Right lobe of liver (tissue), 6 donors: ENCODE measurements at places on chromosomes 1 and 21.

- no peak for DNase-seq
These were observed 35.5 kb downstream of the SDCCAG8 start for GRCh38 chr1:243291292-243291691.

GRCh38 chr1:163614361-163614760 lies 292.6 kb downstream of the NUF2 start:
- DNase-seq, result no peak

DNA sequence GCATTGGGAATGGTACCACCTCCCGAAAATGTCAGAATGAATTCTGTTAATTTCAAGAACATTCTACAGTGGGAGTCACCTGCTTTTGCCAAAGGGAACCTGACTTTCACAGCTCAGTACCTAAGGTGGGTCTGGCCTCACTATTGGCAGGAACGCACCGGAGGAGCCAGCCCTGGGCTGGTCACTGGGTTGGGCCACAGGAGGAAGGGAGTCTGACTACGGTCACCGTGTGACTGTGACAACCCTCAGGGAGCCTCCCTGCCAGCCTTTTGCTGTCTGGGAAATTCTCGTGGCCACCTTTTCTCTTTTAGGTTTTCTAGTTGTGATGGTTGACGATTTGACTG lies 2.2 kb downstream of the IL10RB start:
- DNase-seq, result no peak

DNA sequence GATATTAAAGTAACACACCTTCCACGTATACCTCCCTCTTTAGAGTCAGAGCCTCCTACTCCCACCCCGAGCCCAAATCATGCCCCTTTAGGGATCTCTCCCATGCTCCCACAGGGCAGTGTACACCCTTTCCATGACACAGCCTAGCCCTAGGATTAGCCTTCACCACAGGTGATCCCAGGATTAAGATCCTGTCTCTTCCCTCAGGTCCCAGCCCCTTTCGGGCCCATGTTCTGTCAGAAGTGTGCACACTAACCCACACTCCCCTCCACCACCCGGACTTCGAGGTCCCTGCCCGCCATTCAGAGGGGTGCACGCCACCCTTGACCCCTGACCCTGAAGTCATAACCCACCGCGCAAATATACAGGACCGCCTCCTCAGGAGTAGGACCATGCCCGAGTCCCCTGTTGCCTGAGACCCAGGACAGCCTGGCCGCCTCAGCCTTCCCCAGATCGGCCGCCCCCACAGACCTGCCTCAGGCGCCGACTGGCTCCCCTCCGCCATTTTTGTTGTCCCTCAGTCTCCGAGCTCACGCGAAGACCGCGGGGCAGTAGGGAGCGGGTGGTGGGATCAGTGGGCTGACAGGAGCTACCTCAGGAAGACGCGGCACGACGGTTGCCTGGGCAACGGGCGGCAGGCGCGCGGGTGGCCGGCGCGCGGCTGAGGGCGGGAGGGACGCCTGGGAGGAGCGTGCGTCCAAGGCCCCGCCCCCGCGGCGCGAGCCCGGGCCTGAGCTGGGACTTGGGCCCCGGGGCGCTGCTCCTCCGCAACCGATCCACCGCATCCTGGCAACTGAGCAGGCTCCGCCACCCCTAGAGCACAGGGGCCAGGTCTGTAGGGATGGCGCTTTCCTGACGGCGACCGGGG lies at the start of gene AGBL4:
Gene AGBL4, minus strand, starts transcription at position 663 of the 868 bp plus-strand sequence.
- peak; percentile 67 for DNase-seq

GRCh38 chr1:100348549-100349144 lies 3.7 kb upstream of the CDC14A start:
- no peak for DNase-seq

DNA sequence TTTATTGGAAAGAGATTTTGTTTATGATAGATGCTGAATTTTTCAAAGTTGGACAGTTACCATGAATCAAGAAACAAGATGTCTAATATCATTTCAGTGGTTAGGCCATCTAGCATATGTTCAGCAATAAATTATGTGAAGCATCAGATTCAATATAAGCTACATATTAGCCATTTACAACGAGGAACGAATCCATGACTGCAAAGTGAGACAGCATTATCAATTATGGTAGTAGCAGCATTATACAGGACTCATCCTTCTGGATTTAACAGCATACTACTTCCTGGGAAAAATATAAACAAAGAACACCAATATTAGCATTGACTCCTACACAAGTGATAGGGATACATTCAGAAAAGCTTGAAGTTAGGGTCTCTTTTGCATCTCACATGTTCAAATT lies 59.1 kb downstream of the LRRC53 start:
- DNase-seq, result no peak

- DNase-seq, result no peak
These were observed 10.6 kb downstream of the PGBD5 start for GRCh38 chr1:230415405-230416132.

- no peak for DNase-seq
These were observed 40.5 kb upstream of the FHAD1 start for GRCh38 chr1:15206418-15207030.

DNA sequence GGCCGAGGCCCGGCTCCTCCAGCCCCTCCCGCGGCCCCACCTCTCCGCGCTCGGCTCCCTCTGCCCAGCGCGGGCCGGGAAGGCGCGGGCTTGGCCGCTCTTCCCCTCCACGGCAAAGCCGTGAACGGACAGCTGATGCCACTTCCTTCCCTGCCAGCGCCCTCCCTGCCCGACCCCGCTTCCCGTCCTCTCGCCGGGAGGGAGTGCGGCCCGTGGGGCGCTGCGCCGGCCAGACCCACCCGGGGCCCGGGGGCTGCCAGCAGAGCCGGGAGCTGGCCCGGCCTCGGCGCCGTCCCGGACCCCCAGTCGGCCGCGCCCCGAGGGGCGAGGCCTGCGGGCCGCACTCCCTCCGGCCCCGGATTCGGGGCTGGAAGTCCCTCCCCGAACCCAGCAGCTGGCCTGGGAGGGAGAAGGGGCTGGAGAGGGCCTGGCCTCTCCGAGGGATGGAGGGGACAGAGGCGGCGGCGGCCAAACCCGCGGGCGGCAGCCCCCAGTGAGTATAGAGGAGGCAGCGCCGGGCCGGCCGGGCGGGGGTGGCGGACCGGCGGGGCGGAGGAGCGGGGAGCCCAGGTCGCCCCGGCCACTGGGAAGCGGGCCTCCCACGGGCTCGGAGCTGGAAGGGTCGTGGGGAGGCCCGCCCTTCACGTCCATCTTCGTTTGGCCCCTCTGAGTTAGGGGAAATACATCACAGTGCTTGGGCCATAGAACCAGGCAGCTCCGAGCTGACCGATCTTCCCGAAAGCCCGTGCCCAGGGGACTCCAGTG lies at the start of gene KIAA1614:
Gene KIAA1614, plus strand, starts transcription at position 97 of the 765 bp plus-strand sequence. Its CDS starts 347 bp downstream, at position 444.
- DNase-seq, result no peak

DNA sequence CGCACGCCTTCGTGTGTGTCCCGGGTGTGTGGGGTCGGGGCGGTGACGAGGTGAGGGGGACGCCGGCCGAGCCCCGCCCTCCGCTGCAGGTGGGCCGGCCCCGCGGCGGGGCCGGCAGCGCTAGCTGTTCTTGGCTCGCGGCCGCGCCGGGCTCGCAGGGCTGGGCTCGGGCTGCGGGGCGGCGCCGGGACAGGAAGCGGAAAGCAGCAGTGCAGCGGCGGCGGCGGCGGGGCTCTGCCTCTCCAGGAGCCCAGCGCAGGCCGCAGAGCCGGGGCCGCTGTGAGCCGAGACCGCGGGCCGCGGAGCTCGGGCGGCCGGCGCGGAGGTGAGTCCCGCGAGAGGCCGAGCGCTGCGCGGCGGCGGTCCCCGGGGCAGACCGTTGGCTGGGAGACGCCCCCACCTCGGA lies at the start of gene VANGL1:
Gene VANGL1, plus strand, starts transcription at position 209 of the 406 bp plus-strand sequence. CDS start 9,444 bp downstream, outside the sequence.
- DNase-seq, result peak; percentile 82

DNA sequence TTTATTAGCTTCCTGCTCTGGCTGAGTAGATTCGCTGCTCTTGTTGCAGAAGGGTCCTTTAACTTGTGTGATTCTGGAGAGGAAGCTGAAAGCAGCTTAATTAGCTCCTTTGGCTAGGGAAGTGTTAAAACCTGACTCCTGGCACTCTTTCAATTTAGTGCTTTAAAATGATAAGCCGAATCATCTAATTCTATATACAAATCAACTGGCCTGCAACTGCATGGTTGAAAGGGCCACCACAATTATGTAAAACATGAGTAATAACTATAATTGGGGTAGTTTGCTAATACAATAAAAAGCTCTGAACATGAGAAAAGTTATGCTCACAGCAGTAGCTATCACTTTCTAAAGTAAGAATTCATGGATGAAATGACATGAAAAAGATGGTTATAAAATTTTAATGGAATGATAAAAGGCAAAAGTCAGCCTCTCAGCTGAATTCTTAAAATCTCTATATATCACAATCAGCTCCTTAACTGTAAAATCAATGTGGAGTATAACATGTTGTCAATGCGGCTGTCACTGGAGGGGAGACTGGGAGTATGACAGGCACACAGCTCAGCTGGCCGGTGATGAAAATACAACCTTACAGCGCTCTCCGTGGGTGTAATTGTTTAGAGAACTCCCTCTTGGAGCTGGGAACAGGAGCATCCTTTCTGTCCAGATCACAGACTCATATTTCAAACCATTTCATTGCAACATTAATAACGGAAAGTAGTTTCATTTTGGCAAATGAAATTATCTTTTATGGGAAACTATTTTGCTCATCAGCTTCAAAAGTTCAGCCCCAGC lies 324.4 kb downstream of the KCTD3 start:
- DNase-seq, result no peak

DNA sequence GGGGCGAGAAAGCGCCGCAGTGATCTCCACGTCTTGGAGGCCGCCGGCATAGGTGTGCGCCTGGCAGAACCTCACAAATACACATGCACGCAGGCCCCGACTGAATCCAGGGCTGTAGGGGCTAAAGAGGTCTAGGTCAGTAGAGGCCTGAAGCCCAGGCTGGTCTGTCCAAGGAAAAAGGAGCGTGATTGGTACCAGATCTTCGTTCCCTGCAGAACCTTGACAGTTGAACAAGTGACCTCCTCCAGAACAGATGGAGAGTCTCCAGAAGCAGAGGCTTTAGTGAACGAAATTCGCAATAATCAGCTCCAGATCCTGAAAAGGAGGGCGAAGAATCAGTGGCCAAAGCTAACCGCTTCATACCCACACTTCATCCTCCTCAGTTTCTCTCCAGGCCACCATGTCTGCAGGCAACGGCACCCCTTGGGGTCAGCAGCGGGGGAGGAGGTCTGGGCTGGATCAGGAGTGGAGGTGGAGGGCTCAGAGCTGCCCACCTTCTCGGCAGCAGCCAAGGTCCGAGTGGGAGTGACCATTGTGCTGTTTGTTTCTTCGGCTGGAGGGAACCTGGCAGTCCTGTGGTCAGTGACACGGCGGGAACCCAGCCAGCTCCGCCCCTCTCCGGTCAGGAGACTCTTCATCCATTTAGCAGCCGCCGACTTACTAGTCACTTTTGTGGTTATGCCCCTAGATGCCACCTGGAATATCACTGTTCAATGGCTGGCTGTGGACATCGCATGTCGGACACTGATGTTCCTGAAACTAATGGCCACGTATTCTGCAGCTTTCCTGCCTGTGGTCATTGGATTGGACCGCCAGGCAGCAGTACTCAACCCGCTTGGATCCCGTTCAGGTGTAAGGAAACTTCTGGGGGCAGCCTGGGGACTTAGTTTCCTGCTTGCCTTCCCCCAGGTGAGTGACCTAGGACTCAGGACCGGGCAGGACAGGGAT lies 749 bp upstream of the PEX11B start:
- peak; percentile 88 for DNase-seq

- no peak for DNase-seq
These were observed 49.6 kb downstream of the PLA2G4A start for GRCh38 chr1:186878356-186878755.

DNA sequence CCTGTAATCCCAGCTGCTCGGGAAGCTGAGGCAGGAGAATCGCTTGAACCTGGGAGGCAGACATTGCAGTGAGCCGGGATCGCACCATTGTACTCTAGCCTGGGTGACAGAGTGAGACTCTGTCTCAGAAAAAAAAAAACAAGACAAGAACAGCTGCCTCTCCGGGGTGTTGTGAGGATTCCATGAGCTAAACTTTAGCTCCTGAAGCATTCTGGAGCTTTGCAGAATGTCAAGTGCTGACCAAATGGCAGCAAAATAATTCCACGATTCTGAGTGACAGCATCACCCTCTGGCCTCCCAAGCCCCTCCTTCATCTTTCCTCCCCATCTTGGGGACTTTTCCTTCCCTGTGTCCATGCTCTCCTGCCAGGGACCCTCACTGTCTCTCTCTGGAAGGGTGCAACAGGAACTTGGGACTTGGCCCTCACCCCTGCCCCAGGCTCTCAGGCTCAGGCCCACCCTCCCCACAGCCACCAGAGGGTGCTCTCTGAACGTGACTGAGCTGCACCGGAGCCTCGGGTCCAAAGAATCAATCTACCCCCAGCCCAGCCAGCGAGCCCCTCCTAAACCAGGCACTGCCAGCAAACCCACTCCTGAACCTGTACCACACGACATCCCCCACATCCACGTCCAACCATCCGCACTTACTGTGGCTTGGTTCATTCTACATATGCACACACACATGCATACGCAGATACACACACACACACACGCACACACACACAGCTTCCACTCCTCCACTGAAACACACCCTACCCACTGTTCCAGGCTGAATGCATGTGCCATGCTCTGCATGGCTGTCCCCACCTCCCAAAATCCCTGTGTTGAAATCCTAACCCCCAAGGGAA lies 45.7 kb downstream of the ACOT7 start:
- DNase-seq, result peak; percentile 69

DNA sequence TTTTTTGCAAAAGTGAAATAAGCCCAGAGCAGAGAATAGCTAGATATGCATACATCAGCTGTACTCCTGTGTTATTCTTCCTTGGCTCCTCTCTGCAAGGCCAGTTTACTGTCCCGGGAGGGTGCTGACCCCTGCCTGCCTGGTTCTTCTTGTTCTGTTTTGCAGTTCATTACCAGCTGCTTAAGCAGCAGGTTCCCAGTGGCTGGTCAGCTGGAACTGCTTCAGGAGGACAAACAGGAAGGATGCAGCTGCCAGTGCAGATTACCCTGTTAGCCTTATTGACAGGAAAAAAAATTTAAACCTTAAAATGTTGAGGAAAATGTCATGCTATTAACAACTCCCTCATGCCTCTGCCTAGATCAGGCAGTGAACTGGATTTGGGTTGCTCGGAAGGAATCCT lies 16.0 kb upstream of the LRIG2 start:
- DNase-seq, result no peak

DNA sequence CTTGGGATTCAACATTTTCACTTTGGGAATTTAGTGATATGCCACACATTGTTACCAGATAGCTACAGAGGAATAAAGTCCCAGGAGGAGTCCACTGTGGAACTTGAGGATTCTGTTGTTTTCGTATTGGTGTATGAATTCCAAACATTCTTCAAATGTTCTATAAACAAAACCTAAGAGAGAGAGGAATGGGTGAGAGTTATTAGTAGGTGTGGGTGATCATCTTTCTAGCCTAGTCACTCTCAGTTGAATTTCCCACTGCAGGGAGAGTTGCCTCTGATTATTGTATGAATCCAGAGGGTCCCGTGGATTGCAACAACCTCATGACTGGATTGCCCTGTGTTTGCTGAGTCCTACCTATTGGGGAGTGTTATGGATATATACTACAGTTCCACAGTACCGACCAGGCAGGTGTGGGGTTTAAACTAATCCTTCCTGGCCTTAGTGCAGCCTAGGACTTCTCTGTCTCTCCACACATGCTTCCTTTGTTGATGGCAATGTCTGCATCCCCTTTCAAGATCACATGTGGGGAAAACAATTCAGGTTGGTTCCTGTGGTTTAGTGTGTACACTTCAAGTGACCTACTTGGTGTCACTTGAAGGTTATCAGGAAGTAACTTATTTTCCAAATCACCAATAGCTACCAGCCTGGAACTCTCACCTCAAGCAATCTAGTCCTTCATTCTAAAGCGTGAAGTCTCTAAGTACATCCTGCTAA lies 91.8 kb downstream of the ADCY10 start:
- no peak for DNase-seq
